ENCODE measurements at places on chromosomes 3 and 15.

- no peak for DNase-seq
These were observed 86.3 kb downstream of the PDZRN3 start for GRCh38 chr3:73538486-73538885.

DNA sequence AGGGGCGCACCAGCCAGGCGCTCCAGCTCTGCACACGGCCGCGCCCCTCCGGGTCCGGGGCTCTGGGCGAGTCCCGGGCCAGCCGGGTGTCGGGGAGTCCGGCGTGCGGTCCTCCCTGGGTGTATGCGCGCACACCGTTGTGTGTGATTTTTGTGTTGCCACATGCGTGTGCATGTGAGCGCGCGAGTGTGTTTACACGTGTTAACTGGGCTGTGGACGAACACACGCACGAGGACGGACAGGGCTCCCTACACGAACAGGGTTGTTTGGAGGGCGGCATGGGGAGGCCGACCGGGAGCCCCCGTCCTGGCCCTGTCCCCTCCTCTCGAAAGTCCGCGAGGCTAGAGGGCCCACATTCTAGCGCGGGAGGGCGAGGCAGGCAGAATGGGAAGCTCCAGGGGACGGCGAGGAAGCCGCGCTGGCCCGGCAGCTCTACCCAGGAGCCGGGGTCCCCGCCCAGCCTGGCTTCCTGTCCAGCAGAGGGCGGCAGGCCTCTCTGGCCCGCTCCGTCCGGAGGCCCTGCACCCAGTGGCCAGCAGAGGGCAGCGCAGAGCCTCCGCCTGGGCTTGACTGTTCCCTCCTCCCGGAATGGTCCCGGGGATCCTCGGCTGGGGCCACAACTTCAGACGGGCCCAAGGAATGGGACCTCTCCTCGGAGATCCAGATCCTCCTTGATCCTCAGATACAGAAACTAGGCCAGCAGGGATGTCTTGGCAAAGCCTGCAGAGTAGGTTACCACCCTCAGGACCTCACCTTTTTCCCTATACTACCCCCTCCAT lies 611 bp upstream of the LINGO1 start:
- peak; percentile 39 for DNase-seq

GRCh38 chr3:24508423-24508839 lies 13.8 kb upstream of the THRB start:
- DNase-seq: no peak

GRCh38 chr3:13836658-13837587 lies 42.9 kb downstream of the WNT7A start:
- DNase-seq: no peak

GRCh38 chr3:119069725-119070124 lies 35.1 kb upstream of the IGSF11 start:
- DNase-seq: no peak

DNA sequence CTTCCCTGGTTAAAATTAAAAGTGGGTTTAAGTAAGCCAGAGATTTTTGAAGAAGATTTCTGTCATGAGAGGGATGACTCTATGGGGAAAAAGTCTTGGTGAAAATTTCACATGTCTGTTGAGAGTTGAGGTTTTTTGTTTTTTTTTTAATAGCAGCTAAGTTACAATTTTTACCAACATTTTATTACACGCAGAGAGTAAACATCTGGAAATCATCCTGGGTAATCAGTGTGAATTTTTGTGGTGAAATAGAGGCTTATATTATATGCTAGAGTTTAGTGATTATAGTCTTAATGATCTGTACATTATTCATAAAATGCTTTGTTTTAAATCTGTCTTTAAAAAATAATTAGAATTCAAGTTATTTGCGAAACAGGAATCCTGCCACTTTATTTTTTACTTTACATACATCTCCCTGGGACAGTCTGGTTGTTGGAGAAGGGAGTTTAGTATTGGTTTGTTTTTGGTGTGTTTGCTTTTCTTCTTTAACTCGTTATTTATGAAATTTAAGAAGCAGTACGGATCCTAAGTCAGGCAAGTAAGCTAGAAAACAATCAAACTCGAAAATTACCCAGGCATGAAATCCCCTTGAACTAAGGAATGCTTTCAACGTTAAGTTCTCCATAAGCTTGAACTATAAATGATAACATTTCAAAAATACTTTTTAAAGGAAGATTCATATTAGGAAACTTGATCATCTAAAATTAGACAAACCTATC lies 143.4 kb upstream of the TSC22D2 start:
- no peak for DNase-seq

DNA sequence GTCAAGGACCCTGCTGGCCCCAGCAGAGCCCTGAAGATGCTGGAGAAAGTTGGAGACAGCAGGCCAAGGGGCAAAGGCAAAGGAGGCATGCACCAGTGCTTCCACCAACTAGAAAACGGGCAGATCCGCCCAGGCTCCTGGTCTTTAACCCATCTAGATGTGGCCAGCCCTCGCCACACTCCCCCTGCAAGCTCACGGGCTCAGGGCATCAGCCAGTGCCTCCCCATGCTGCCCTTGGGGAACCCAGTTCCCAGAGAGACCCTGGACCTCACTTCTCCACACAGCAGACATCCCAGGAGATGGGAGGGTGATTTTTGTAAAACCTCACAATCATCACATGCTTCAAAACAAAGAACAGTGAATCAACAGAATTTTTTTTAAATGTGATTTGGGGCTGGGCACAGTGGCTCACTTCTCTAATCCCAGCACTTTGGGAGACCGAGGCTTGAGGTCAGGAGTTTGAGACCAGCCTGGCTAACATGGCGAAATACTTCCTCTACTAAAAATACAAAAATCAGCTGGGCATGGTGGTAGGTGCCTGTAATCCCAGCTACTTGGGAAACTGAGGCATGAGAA lies 24.5 kb downstream of the CYFIP1 start:
- no peak for DNase-seq

- DNase-seq: no peak
These were observed 34.1 kb downstream of the ZNF710 start for GRCh38 chr15:90035095-90035839.

DNA sequence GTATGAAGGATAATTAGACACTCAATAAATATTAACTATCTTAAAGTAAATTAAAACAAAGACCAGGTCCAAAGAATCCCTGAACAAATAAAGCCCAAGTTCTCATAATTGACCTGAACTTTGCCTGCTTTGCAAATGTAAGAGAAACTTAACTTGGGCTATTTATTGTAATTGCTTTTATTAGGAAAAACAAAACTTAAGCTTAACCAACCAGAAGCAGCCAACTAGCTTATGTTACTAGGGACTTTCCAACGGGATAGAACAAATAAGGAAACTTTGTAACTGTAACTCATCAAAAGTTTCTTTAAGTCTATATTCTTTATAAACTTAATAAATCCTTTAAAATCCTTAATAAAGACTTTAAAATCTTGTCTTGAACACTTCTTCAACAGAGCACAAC lies 48.4 kb downstream of the C3orf38 start:
- DNase-seq: no peak

GRCh38 chr15:56835718-56836171 lies 82.7 kb upstream of the TCF12 start:
- no peak for DNase-seq

DNA sequence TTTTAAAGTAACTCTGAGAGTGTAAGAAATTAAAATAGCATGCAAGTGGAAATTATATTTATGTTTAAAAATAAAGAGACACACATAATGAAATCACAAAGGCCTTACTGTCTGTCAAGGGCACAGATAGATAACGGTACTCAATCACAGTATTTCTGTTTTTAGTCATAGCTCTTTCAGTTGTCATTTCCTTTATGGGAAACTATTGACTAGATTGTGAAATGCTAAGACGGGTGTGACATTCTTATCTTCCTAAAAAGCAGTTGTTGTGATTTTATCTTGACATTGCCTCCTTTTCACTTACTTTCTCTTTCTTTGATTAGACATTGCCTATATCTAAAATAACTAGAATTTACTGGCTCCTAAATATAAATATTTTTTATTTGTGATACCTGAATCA lies 100.1 kb upstream of the PLSCR5 start:
- no peak for DNase-seq

DNA sequence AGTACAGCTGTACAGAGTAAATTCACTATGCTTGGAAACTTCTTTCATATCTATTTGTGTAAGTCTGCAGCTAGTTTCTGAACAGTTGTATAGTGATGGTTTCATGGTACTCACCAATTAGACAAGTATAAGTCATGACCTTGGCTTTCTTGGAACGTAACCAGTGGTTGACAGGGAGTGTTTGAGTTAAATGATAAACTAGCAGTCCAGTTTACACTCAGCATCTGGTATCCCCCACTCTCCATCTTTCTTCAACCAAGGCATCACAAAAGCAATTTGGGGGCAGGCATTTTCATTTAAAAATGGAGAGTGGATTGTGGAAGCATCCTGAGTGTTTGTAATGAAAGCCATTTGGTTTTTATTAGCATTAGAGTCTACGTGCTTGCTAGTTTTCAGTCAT lies 26.0 kb downstream of the MME start:
- DNase-seq: no peak

Data from HS-5 (cell line).